Stomach (tissue), 19 donors: ENCODE measurements at places on chromosomes 7 and 10.

GRCh38 chr10:373015-373414, 237.8 kb downstream of the ZMYND11 start:
- no peak for DNase-seq

- no peak for DNase-seq
These were observed 358.8 kb downstream of the SUGCT start for GRCh38 chr7:40493609-40494051.

GRCh38 chr10:91602868-91603568, 29.9 kb downstream of the PPP1R3C start:
- no peak for DNase-seq

GRCh38 chr7:133534816-133535215, 281.9 kb downstream of the EXOC4 start:
- DNase-seq: no peak

DNA sequence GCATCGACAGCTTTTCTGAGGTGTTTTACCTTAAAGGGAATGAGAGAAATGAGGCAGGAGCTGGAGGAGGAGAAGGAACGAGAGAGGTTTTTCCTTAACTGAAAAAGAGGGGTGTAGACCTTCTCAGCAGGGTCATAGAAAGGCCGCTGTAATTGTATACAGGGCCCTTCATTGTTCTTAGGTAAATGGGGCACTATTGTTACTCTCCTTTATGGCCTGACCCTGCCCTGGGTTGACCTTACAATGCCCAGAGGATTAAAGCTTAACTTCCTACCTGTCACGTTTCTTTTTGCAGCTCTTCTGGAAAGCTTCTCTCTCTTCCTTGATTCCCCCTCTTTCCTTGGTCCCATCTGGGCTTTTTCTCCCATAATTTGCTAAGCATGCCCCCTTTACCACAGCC, 13.7 kb upstream of the PDLIM1 start:
- no peak for DNase-seq

GRCh38 chr10:121070275-121071070, 219.3 kb downstream of the WDR11 start:
- DNase-seq: peak; percentile 78

DNA sequence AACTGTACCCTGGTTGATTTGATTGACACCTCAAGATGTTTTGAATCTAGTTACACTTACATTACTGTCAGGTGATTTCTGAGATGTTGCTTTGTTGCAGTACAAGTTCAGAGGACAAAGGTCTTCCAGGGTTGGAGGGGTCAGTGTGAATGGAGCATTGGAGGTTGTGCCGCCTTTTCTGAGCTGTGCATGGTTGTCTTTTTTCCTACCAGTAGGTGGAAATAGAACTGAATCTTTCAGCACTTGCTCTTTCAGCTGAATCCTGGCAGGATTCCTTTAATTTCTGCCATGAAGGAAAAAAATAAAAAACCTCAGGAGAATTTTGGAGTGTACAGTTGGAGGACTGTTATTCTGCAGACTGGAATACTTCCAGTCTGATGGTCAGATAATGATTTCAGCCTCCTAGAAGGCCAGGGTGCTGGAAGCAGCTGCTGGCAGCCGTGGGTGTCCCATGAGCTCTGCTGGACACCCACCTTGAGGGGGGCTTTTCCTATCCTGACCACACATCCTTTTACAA, 82.7 kb downstream of the PLCE1 start:
- DNase-seq: no peak

- no peak for DNase-seq
These were observed 24.9 kb upstream of the WDFY4 start for GRCh38 chr10:48659790-48660189.

- peak; percentile 56 for DNase-seq
These were observed 26.1 kb downstream of the CALML3 start for GRCh38 chr10:5550621-5551530.

- DNase-seq: no peak
These were observed 22.4 kb downstream of the USP6NL start for GRCh38 chr10:11588873-11589574.
